ENCODE measurements at places on chromosomes 2 and 18.

GRCh38 chr2:70084973-70085710 is 2.1 kb upstream of the PCBP1 start:
- no peak for DNase-seq

DNA sequence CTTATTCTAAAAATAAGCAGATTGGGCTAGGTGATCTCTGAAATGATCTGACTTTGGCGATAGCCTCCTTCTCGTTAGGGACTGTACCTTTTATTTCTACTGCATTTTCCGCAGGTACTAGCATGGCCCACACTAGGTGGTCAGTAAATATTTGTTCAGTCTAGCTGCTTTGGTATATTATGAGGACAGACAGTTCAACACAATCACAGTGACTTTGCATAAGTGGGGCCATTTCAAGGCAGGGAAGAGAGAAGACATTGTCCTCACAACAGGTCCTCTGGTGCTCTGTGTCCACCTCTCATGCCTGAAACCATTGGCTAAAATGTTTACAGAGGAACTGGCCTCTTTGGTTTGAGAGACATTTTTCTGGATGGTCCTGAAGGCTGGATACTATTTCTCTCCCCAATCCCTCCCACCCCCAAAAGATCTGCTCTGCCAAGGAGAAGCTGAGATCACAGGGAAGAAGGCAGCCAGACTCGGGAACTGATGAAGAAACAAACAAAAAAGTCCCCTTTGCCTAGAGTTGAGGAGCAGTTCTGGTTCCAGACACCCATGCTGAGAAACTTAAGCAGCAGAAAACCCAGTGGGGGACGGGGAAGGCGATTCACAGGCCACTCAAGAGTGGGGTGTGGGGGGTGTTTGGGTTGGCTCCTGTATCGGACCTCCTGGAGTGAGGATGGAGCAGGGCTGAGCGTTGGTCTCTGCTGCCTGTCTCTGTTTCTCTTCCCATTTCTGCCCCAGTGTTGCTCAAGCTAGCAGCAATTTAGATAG is 2.9 kb upstream of the TNP1 start:
- no peak for DNase-seq

GRCh38 chr2:33484042-33484621 is 7.7 kb downstream of the RASGRP3 start:
- no peak for DNase-seq

- DNase-seq = no peak
Measured at GRCh38 chr2:98153481-98153880, 66.5 kb downstream of the VWA3B start.

DNA sequence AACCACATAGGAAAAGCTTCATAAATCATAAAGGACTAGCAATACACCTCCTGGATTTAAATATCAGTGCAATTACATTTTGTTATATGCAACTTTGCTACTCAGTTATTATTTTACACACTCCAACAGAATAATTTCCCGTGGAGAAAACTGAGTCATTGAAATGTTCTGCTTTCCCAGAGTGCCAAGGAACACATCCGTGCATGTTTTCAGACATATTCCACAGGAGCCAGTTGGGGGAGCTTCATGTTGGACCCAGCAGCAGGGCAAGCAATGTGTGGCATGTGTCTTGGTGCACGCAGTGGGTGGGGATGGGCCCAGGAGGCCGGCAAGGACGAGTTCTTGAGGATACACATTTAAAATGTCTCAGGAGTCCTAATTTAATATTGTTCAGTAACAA is 14.4 kb upstream of the SMIM21 start:
- no peak for DNase-seq

DNA sequence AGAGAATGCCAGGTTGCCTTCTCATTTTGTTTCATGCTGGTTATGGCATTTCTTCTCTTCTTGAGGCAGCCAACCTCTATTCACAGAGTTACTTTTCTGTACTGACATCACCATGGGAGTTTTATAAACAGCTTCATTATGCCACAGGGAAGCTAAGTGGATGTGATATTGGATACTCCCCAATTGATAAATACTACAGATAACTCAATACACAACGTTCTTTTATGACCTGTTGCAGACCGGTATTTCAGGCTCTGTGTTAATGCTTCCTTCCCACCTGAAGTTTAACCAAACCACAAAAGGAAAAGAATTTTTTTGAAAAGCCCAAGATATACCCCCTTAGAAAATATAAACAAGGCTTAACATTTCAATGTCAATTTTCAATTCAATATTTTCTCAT is 258.3 kb upstream of the SOX11 start:
- DNase-seq = no peak

DNA sequence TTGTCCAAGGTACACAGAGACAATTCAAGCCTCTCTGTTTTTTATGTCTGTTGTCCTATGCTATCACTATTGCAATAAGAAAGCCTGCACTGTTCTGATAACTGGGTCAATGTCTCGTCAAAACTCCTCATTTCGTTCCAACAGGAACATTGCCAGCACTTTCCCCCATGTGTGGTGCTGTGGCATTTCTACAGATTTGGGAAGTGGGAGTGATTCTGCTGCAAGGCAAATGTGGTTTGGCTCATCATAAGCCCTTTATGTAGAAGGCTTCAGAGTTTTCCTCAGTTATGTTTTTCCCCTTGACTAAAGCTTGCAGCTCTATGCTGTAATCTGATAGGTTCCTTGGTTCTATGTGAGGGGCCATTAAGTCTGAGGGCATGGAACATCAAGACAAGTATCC is 324.1 kb upstream of the TCF4 start:
- no peak for DNase-seq

DNA sequence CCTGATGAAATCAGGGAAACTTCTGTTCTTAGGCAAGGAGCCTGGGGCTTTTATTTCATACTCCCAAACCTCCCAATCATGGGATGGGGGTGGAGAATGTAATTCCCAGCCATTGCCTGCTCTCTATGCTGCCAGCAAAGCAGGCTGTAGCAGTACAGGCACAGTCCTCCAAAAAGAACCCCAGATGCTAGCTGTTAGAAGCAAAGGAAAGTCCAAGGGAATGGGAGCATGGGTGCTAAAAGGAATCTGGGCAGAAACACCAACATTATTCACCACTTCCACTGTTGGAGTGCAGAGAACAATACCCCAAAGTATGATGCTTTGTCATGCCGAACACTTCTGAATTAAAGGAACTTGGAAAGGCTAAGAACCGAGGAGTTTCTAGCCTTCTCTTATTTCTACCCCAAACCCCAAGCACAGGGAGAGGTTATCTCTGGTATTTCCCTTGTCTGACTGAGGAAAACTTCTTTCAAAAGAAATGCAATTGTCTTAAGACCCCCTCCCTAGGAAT is 24.7 kb downstream of the MDH1 start:
- DNase-seq = no peak

DNA sequence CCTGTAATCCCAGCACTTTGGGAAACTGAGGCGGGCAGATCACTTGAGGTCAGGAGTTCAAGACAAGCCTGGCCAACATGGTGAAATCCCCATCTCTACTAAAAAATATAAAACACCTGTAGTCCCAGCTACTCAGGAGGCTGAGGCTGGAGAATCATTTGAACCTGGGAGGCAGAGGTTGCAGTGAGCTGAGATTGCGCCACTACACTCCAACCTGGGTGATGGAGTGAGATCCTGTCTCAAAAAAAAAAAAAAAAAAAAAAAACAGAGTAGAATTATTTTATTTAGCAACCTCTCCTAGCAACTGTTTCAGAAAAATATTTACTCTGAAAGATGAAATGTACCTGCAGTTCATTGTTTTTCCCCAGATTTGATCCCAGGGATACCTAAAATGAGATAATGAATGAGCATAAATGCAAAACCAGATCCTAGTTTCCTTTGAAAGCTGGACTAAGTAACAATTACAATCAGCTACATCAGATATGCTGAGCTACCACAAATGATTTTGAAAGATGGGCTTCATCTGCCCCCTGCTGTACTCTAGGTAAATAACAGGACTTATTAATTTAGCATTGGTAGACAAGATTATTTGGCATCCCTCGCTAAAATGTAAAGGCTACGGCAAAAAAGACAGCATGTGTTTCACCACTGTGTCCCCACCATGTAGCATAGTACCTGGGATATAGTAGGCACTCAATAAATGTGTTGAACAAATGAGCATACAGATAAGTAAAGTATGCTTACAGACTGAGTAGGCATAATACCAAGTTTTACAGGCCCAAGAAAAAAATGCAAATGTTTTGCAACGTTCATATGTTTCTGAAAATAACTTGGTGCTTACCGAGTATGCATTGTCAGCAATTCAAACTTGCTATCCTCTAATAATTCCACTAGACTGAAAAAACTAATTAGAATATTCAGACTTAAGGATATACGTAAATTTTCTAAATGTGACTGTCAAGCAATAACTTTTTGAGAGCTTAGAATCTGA is 102.5 kb downstream of the ATL2 start:
- DNase-seq = no peak

DNA sequence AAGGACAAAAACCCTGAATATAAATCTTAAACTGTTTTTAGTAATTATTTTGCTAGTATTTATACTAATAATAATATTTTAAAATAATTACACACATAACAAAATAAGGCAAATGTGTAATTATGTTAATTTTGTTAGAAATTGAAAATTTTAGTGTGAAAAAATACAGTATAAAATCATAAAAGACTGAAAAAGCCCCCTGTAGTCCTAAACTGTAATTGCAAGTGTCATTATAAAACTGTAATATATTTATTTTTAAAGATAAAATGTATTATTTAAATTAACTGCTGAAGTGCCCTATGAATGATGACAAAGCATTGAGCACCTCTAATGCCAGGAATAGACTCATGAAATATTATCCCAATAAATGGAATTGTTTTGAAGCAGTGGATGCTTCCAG is 1117.7 kb downstream of the CBLN2 start:
- no peak for DNase-seq

DNA sequence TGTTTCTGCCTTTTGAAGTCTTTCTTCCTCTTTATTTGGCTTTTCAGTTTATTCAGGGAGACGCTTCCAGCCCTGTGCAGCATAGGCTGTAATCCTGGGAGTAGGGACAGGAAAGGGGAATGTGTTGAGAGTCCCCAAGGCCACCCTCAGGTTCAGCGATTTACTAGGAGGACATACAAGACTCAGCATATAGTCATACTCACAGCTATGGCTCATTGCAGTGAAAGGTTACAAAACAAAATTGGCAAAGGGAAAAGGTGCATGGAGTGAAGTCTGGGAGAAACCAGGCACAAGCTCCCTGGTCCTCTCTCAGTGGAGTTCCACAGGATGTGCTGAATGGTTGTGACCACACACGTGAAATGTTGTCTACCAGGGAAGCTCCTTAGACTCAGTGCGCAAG is 49.6 kb upstream of the ZNF638 start:
- DNase-seq = no peak

Data from GOT3 (cell line).